Adrenal gland (tissue), 19 donors: ENCODE measurements at places on chromosomes 4 and X. TPM values are rescaled to one million over a fixed set of nuclear protein-coding genes. Genes with fewer than 3 reads are reported as not detected.

DNA sequence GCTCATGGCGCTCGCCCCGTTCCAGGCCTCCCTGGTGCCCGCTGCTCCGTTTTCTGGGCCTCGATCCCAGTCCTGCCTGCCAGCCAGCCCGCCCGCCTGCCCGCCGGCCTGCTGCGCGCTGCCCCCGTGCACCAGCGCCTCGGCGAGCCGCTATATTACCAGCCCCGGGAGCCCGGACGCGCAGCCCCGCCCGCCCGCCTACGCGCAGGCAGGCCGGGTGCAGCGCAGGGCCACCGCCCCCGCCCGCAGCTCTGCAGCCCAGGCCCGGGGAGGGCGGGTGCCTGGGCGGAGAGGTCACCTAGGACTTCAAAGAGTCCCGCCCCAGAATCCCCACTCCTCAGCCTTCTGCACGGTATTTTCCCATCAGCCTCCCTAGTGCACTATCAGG, at the start of gene MAOB:
Gene MAOB, minus strand, starts transcription at position 157 of the 388 bp plus-strand sequence. Its CDS starts 151 bp downstream, at position 6.
- DNase-seq, result peak; percentile 47

The BMP2K gene
- polyA plus RNA-seq, result 11.1 TPM

The GNRHR gene
- 1.8 TPM for polyA plus RNA-seq

The TEX11 gene
- not detected for polyA plus RNA-seq
